ENCODE measurements at places on chromosomes 3 and 15.

GRCh38 chr3:31086698-31087097 is 192.2 kb upstream of the GADL1 start:
- DNase-seq: no peak

DNA sequence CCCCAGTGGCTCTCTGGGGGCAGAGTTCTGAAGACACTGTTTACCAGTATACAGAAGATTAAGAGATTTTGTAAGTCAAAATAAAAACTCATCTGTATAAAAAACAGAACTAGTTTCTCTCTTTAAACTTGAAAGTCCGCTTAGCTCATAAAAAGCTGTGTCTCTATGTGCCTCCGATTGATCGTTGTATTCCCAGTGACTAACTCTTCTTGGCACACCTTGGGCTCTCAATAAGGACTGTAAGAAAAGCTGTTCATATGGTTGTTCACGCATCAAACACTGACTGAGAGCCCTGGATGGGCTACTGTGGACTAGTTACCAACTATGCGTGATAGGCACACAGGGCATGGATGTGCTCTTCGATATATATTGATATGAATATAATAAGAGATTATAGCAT is 107.9 kb downstream of the P3H2 start:
- no peak for DNase-seq

DNA sequence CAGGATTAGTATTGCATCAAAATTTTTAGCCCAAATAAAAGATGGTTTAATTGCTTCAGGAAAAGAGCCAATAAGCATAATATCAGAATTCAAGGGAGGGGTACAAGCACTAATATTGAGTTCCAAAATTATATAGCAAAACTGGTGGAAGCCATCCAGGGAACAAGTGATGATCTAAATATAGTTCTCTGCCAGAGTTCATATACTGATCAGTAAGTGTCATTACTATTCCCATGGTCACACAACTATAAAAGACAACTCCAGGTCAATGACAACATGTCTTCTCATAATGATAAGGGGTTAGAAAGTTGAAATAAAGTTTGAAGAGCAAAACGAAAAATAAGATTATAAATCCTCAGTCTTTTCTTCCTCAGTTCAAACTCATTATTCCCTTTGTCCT is 57.4 kb downstream of the ZNF280D start:
- no peak for DNase-seq

- DNase-seq: no peak
Measured at GRCh38 chr3:184395320-184395660, 15.4 kb downstream of the CHRD start.

DNA sequence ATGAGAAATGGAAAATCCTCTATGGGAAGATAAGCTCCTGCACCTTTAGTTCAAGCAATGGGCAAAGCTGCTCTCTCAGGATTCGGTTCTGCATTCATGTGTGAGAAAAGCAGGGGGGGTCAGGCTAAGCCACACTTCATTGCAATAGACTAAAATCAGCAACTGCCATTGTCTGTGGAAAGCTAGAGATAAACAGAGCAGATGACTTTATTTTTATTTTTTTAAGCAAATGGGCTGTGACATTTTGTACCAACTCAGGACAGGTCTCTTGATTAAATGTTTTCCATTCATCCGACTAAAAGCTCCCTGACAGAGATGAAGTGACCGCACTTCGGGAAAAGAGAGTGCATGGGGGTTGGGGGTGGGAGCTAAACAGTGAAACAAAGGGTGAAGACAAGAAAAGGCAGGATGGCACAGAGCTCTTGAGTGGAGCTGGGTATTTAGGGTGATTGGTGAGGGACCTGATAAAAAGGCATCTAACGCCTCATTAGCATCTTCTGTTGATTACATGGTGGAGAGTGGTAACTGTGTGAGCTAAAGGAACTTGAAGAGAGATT is 987.4 kb downstream of the TUSC7 start:
- DNase-seq: no peak

DNA sequence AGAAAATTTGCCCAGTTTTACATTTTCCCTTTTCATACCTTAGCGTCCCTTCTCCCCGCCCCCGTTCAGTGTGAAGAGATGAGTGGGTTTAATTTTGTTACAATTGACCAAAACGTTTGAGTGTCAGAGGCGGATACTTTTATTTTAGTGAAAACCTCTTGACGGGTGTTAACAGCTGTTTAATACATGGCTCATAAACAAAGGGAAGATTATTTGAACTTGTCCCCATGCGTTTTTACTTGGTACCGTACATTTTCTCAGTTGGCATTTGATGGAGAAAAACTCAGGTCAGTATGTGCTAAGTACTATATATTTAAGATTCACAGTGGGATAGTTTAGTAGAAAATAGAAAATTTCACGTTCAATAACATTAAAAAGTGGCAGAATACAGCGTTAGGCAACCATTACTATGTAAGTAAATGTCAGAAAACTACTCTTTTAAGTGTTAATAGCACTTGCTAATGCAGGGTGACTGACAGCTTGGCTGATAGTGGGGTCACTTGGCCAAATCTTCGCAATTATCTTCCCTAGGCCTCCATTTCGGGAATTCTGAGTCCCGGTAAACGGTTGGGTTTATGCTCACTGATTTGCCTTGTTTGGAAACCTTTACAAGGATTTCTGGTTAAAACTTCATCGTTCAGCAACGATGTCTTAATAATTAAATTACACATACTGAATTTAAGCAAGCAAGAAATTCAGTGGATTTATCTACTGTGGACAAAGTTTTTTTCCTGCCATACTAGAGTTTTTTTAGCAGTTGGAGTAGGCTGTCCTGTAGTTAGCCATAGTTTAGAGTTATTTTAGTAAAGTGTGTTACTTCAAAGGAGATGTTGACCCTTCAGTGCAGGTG is 4.8 kb downstream of the CHD2 start:
- no peak for DNase-seq

GRCh38 chr3:168034152-168034928 is 61.4 kb downstream of the GOLIM4 start:
- DNase-seq: no peak
